Nephron progenitor cell (in vitro differentiated cells): ENCODE measurements at places on chromosomes 16 and 17.

GRCh38 chr16:89423681-89424260, 66.6 kb downstream of the ANKRD11 start:
- H3K36me3 ChIP-seq: peaks cover 35% of the 10 kb centered on the region
- peak overlapping the region; percentile 84 for H3K27ac ChIP-seq
- H3K4me1 ChIP-seq: peaks cover 59% of the 10 kb centered on the region
- DNase-seq: no peak
- H3K27me3 ChIP-seq: no peaks in the 10 kb centered on the region

DNA sequence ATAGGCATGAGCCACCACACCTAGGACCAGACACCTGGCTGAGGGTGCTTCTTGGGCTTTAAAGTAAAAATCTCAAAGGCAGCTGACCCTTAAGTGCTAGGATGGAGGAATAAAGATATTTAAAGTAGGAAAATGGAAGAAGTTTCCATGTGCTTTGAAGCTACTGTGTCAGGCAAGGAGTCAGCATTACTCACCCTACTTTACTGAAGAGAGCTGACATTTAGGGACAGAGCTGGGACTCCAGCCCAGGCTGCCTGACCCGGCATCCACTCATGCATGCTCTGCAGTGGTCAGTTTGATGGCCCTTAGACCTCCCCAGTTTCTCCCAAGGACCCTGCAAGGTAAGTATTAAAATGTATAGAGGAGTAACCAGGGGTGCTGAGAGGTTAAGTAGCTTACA, 124.7 kb upstream of the PLCG2 start:
- peaks cover 9% of the 10 kb centered on the region for H3K36me3 ChIP-seq
- H3K27me3 ChIP-seq: no peaks in the 10 kb centered on the region
- no peak for DNase-seq
- H3K27ac ChIP-seq: no peak overlapping the region

DNA sequence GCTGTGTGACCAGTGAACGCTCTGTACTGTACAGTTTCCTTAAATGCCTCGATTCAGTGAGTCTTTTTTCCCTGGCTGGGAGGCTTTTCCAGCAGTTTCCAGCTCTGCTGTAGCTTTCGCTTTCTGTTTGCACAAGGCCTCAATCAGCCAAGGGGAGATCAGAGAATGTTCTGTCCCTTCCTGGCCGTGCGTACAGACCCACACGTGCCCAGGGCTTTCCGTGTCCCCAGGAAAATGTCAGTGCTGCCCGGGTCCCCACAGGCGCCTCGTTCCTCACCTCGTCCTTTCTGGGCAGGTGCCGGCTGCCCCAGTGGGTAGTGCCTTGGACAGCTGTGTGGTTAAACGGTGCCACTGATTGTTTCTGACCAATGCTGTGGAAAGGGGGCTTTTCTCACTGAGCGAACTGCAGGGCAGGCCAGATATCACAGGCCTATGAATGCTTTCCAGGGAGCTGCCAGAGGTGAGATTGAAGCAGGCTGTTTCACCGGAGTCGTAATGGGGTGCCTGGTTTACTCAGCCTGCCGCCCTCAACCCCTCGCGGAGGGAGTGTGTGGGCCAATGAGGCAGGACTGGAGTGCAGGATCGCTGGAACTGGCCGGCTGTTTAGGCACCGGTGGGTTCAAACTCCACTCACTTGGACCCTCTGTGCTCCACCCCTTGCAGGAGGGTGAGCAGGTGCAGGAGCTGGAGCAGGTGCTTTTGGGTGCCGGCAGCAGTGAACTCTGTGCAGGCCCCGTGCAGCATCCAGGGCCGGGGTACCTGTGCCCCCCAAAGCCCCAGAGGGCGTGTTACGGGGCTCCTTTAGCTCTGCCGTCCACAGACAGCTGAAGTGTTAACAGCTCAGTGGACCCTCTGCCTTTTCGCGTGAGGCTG, 44.4 kb downstream of the ZNF778 start:
- H3K27me3 ChIP-seq: peaks cover 28% of the 10 kb centered on the region
- H3K4me1 ChIP-seq: peaks cover 14% of the 10 kb centered on the region
- peak overlapping the region; percentile 39 for H3K27ac ChIP-seq
- peaks cover 41% of the 10 kb centered on the region for H3K36me3 ChIP-seq
- H3K4me3 ChIP-seq: no peak overlapping the region
- no peak for DNase-seq

GRCh38 chr16:87878704-87879103, 9.4 kb upstream of the SLC7A5 start:
- no peak overlapping the region for H3K27ac ChIP-seq
- H3K27me3 ChIP-seq: peaks cover 34% of the 10 kb centered on the region
- peaks cover 31% of the 10 kb centered on the region for H3K4me1 ChIP-seq
- no peaks in the 10 kb centered on the region for H3K36me3 ChIP-seq
- DNase-seq: no peak
- H3K4me3 ChIP-seq: no peak overlapping the region

DNA sequence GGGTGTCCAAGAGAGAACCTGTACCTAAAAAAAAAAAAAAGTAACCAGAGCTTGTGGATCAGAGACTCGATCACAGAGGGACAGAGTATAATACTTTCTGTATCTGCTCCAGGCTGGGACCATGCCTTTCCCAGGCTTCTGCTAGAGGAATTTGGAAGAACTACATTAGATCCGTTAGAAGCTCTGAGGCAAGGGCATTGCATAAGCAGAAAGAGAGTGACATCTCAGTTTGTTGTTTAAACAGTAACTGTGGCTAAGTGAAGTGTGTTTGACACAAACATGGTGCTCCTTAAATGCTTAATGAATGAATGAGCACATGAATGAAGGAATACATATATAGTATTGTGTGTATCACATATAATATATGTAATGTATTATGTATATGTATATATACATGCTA, 131.2 kb downstream of the HS3ST3B1 start:
- peaks cover 3% of the 10 kb centered on the region for H3K27me3 ChIP-seq
- H3K36me3 ChIP-seq: no peaks in the 10 kb centered on the region
- DNase-seq: no peak
- peak overlapping the region; percentile 24 for H3K27ac ChIP-seq
- no peak overlapping the region for H3K4me3 ChIP-seq

GRCh38 chr17:33144837-33145236, 148.3 kb downstream of the ASIC2 start:
- H3K4me3 ChIP-seq: no peak overlapping the region
- H3K4me1 ChIP-seq: no peaks in the 10 kb centered on the region
- H3K27ac ChIP-seq: no peak overlapping the region

GRCh38 chr16:72821185-72821950, 226.6 kb downstream of the ZFHX3 start:
- H3K27ac ChIP-seq: no peak overlapping the region
- no peaks in the 10 kb centered on the region for H3K27me3 ChIP-seq
- no peak for DNase-seq
- peaks cover 15% of the 10 kb centered on the region for H3K36me3 ChIP-seq
- H3K4me3 ChIP-seq: no peak overlapping the region
- H3K4me1 ChIP-seq: no peaks in the 10 kb centered on the region

GRCh38 chr17:79777894-79778503, at the start of gene CBX2:
TSS of gene CBX2 (plus strand) at chr17:79778148. CDS start at chr17:79778236, 88 bp downstream.
- peak within 1 kb of the TSS; percentile 97 for H3K4me3 ChIP-seq
- peaks cover 41% of the 10 kb centered on the region for H3K36me3 ChIP-seq
- peaks cover 8% of the 10 kb centered on the region for H3K27me3 ChIP-seq

- peaks cover 19% of the 10 kb centered on the region for H3K36me3 ChIP-seq
- no peak overlapping the region for H3K4me3 ChIP-seq
- H3K27ac ChIP-seq: no peak overlapping the region
- no peak for DNase-seq
These were observed 7.6 kb upstream of the GFAP start for GRCh38 chr17:44922746-44923470.

DNA sequence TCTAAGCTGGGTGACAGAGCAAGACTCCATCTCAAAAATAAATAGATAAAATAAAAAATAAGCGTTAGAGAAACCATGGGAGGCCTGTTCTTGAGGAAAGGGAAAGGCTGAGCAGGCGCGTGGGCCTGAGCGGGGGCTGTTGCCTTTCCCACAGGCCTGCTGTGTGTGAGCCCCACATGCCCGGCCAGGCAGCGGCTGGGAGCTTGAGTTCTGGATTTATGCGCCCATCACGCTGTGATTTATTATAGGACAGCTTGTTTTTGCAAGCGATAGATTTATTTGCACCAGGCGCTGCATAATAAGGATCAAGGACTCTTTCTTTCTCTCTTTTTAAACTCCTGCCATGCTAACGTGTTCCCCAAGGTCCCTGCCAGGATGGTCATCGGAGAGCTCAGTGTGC, 14.8 kb upstream of the WFDC1 start:
- H3K4me3 ChIP-seq: no peak overlapping the region
- no peaks in the 10 kb centered on the region for H3K36me3 ChIP-seq
- H3K27ac ChIP-seq: peak overlapping the region; percentile 50
- peaks cover 53% of the 10 kb centered on the region for H3K4me1 ChIP-seq
- DNase-seq: peak; percentile 34
- peaks cover 38% of the 10 kb centered on the region for H3K27me3 ChIP-seq

DNA sequence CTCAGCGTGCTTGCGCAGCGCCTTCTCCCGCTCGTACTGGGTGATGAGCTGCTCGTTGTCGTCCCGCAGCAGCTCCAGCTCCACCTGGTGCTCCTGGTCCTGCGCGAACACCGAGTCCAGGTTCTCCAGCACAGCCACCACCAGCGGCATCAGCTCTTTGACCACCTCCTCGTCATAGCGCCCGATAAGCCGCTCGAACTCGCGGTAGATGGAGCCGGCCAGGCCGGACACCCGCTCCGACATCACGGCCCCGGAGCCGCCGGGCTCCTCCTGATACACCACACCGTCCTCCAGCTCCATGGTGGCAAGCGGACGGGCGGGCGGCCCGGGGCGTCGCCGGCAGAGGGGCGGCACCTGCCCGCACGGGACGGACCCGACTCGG, 320 bp downstream of the SPAG9 start:
- H3K27ac ChIP-seq: peak overlapping the region; percentile 100
- H3K27me3 ChIP-seq: peaks cover 4% of the 10 kb centered on the region
- peak overlapping the region; percentile 98 for H3K4me3 ChIP-seq
- H3K4me1 ChIP-seq: peaks cover 46% of the 10 kb centered on the region
- DNase-seq: no peak
- H3K36me3 ChIP-seq: no peaks in the 10 kb centered on the region

GRCh38 chr17:82668631-82669099, 20.4 kb upstream of the WDR45B start:
- DNase-seq: peak; percentile 64
- H3K4me3 ChIP-seq: no peak overlapping the region
- H3K27ac ChIP-seq: no peak overlapping the region
- no peaks in the 10 kb centered on the region for H3K36me3 ChIP-seq
- H3K27me3 ChIP-seq: peaks cover 7% of the 10 kb centered on the region
- peaks cover 15% of the 10 kb centered on the region for H3K4me1 ChIP-seq

DNA sequence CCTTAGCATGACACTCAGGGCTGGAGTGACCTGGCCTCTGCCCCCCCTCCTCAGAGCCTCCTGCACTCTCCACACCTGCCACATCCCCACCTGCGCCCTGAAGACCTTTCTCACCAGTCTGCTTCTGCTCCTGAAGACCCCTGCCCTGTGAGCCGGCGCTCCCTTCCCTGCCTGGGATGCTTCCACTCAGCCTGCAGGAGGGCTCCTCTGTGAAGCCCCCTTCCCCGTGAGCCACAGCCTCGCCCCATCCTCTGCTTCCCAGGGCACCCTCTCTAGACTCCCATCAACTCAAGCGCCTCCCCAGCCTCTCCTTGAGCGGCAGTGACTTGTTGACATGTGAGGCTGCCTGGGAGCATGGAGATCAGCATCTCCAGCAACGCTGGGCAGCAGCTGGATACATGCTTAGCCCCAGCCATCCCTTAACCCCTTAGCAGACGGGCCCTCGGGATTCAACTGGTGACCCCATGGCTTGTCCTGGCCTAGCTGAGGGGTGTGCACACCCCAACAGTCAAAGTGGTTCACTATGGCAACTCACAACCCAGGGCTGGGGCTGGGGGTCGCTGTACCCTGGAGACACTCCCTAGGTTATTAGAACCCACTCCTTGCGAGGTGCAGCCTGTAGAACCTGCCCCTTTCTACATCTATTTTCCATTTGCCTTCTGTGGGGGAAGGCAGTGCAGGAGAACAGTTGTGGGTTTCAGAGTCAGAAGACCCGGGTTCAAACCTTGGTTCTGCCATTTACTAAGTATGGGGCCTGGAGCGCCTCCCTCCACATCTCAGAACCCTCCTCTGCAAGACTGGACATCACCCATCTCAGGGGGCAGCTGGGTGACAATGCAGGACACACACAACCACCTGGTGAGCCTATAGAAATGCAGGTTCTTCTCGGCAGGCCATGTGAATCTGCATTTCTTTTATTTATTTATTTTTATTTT, 21.5 kb downstream of the TMEM235 start:
- H3K4me3 ChIP-seq: peak overlapping the region; percentile 76
- H3K27ac ChIP-seq: no peak overlapping the region
- peaks cover 11% of the 10 kb centered on the region for H3K27me3 ChIP-seq
- peaks cover 70% of the 10 kb centered on the region for H3K4me1 ChIP-seq

- peaks cover 10% of the 10 kb centered on the region for H3K36me3 ChIP-seq
- peaks cover 33% of the 10 kb centered on the region for H3K4me1 ChIP-seq
- no peak overlapping the region for H3K27ac ChIP-seq
- no peak overlapping the region for H3K4me3 ChIP-seq
- DNase-seq: peak; percentile 36
- H3K27me3 ChIP-seq: peaks cover 3% of the 10 kb centered on the region
These were observed 13.2 kb downstream of the IL4R start for GRCh38 chr16:27326738-27327585.

DNA sequence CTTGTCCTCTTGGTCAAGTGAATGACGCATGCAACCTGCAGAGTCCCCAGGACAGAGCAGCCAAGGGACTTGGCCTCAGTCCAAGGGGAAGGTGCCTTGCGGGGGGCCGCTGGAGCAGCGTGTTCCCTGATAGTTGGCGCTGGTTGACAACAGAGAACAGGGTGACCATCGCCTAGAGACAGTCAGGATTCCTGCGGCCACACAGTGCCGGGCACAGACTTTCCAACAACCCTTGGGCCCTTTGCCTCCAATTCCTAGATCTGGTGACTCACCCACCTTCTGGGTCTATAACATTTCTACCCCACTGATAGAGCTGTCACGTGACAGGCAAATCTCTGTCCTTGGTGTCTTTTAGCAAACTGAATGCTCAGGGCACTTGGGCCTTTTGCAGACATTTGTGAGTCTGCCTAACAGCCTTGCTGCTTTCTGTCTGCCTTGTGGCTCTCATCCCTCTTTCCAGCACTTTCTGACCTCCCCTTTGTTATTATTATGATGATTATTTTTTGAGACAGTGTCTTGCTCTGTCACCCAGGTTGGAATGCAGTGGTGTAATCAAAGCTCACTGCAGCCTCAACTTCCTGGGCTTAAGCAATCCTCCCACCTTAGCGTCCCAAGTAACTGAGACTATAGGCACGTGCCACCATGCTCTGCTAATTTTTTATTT, 11.9 kb upstream of the TEDC2 start:
- H3K27ac ChIP-seq: no peak overlapping the region
- H3K27me3 ChIP-seq: no peaks in the 10 kb centered on the region
- no peak overlapping the region for H3K4me3 ChIP-seq
- no peak for DNase-seq
- peaks cover 53% of the 10 kb centered on the region for H3K36me3 ChIP-seq
- H3K4me1 ChIP-seq: no peaks in the 10 kb centered on the region

DNA sequence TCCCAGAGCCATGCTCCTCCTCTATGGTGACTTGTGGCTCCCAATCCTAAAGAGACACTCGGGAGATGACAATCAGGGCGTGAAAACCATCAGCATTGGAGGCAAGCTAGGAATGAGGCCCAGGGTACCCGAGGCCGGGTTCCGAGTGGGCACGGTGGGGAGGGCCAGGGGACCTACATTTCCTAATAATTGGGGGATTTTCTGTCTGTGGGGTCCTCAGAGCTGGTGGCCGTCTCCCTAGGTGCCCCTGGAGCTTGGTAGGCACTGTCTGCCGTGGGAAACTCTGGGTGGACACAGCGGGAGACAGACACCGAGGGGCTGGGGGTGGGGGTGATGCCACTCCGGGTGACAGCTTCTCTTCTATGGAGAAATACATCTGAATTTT, 312.5 kb upstream of the TNRC6C start:
- DNase-seq: no peak
- H3K4me3 ChIP-seq: peak overlapping the region; percentile 45
- H3K4me1 ChIP-seq: peaks cover 32% of the 10 kb centered on the region
